Dermis blood vessel endothelial cell (primary cell): ENCODE measurements at places on chromosomes 7 and 10. TPM values are rescaled to one million over a fixed set of nuclear protein-coding genes. Genes with fewer than 3 reads are reported as not detected.
A peak's percentile ranks its signal among the peaks of the same experiment; 100 is the strongest.

DNA sequence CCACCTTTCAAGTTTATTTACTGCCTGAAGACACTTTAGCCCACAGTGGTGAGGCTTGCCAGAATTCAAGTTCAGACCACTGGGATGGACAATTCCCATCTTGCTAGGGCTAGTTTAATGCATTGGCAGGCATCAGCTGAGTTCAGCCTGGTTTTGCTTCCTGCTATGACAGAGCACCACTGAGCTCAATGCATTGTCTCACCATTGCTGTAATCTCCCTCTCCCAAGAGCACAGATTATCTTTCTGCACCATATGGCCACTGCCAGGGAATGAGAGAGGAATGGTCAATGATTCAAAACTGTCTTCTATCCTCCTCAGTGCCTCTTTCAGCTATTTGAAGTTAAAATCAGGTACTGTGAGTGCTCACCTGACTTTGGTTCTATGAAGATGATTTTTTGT is 160.8 kb downstream of the XPNPEP1 start:
- DNase-seq = no peak

DNA sequence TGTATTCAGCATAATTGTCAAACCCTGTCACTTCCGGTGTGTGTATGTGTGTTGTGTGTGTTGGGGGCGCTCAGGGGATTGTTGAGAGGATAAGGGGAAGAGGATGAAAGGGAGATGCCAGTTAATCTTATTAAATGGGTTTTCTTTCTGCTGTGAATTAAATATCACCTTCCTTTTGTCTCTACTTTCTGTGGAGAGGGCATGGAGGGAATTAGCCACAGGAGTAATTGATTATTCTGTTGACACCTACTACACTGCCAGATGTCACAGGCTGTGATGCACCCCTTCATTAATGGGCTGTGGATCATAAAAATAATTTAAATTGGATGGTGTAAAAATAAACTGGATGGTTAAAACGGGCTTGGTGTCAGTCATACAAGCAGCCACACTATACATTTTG is 311.9 kb downstream of the MDFIC start:
- no peak for DNase-seq

ANKRD1 gene
- 441 and 829 TPM in 2 replicates for total RNA-seq

- DNase-seq = no peak
These were observed 208.7 kb downstream of the MAD1L1 start for GRCh38 chr7:2023877-2024566.

HOXA10 gene
- total RNA-seq = 3.7 and 4.4 TPM in 2 replicates

DNA sequence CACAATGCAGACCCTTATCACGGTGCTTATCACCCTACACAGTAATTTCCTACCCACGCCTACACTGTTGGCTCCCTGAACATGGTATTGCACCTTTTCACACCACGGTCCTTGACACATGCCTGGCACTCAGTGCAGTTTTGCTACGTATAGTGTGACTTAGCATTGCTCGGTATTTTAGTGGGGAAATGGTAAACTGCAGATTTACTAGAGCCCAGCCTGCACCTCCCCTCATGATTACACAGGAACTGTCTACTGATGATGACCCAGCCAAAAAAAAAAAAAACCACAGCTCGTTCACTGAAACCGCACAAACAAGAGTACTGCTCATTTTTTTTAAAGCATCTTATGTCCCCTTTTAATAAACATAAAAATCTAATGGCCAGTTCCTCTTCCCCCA is 124.2 kb upstream of the ZNF746 start:
- DNase-seq = no peak

DNA sequence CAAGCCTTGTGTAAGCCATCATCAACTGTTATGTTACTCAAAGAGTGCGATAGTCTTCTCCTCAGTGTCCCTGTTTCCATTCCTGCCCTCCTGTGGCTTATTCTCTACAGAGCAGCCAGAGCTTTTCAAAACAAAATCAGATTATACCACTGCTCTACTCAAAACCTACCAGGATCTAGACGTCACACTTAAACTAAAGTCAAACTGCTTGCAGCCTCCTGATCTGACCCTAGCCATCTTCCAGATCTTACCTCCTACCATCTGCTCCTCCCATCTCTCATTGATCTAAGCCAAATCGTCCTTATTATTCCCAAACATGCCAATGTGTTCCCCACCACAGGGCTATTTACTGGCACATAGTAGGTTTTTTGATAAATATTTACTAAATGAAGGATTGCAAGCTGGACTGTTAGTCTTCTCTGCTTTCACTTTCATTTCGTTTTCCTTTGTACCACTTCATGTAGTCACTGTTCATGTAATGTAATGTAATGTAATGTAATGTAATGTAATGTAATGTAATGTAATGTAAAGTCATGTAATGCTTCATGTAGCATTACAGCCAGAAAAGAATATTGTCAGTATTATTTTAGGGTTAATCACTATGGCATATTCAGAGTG is 116.1 kb downstream of the GPR37 start:
- DNase-seq = no peak

DNA sequence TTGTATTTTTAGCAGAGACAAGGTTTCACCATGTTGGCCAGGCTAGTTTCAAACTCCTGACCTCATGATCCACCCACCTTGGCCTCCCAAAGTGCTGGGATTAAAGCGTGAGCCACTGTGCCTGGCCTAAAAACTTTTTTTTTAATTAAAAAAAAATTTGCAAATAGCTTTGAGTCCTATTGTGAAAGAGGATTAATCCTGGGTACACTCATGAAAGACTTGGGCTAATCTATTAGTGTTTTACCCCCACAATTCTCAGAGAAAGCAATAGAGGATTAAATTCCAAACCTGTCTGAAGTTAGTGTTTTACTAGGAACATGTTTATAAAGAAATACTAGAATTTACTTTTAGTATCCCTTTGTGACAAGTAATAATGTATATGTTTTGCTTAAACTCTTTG is 76.9 kb upstream of the ITGB1 start:
- DNase-seq = no peak

- no peak for DNase-seq
These were observed 1.2 kb downstream of the NSUN5 start for GRCh38 chr7:73307436-73307835.

GRCh38 chr7:15396210-15397158 is 165.3 kb downstream of the AGMO start:
- no peak for DNase-seq

DNA sequence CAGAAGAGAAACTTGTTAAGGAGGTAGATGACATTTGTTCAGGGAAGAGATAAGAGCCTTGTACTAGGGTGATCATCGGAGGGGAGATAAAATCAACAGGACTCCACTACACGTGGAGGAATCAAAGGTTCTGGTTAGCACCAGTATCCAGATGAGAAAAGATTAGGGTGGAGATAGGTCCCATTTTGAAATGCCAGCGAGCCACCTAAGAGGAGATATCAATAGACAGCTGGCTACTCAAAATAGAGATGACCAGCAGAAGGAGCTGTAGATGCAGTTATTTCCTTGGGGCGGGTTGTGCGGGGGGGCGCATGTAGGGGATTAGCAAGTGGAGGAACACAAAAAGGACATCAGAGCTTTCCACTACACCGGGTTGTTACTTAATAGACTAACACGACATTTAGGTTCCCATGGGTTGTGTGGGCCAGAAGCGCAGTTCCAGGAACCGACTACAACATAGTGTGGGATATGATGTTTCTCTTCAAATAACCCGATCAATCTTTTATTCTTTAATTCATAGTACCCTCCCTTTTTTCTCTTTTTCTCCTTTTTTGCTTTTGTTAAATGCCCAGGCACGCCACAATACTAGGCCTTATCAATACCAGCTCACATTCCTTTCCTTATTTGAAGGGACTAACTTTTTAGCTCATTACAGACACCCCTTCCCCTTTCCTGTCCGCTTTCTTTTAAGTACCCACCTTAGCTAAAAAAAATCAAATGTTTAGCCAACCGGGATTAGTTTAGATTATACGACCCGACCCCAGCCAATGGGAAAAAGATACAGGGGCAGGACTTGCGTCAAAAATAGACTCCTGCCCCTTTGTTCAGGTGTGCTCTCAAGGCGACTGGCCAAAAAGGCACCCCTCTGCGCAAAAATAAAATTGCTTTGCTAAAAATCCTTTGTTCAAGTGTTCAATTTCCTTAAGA is 2.0 kb upstream of the KIF11 start:
- DNase-seq = peak; percentile 54

- DNase-seq = peak; percentile 64
These were observed 1.3 kb upstream of the CUL1 start for GRCh38 chr7:148697256-148698006.

CALHM2 gene
- 18.4 and 27.9 TPM in 2 replicates for total RNA-seq

DNA sequence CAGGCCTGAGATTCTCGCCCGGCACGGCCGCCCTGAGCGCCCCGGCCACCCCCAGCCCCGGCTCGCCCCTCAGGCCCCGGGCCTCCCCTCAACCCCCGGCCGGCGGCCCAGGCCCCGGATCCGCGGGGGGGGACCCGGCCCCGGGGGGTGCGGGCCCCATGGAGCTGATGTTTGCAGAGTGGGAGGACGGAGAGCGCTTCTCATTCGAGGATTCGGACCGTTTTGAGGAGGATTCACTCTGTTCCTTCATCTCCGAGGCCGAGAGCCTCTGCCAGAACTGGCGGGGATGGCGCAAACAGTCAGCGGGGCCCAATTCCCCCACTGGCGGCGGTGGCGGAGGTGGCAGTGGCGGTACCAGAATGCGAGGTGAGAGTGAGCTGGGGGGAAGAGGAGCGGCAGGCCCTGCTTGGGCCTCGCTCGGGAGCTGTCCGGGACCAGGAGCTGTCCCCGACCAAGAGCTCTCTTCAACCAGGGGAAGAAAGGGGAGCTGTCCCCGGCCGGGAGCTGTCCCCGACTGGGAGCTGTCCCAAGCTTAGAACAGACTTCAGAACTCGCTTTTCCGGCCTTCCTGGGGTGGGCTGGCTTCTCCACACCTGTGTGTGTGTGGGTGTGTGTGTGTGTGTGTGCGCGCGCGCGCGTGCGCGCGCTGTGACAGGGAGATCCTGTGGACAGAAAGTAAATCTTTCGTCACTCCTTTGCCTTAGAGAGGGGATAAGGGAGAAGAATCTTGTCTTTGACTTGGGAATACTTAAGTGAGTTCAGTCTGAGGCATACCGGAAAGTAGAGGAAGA is 510 bp downstream of the ZSWIM8 start:
- peak; percentile 64 for DNase-seq
